Fibroblast of gingiva (primary cell): ENCODE measurements at places on chromosomes 7 and 10.
A peak's percentile ranks its signal among the peaks of the same experiment; 100 is the strongest.

DNA sequence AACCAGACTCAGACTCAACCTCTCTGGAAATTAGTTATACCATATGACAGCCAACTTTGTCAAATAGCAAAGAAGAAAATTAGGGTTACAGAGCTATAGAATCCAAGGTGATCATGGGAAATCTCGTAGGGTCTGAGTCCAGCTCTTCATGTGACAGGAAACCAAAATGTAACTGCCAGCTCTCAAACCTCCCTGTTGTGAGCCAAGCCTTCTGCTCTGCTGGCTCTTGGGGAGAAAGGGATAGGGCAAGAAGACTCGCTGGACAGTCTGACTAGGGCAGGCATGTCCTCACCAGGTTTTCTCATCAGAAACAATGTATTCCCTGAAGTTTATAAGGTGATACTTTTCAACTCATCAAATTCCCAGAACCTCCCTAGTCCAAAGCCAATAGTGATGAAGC lies 63.0 kb downstream of the CDHR3 start:
- no peak for DNase-seq

DNA sequence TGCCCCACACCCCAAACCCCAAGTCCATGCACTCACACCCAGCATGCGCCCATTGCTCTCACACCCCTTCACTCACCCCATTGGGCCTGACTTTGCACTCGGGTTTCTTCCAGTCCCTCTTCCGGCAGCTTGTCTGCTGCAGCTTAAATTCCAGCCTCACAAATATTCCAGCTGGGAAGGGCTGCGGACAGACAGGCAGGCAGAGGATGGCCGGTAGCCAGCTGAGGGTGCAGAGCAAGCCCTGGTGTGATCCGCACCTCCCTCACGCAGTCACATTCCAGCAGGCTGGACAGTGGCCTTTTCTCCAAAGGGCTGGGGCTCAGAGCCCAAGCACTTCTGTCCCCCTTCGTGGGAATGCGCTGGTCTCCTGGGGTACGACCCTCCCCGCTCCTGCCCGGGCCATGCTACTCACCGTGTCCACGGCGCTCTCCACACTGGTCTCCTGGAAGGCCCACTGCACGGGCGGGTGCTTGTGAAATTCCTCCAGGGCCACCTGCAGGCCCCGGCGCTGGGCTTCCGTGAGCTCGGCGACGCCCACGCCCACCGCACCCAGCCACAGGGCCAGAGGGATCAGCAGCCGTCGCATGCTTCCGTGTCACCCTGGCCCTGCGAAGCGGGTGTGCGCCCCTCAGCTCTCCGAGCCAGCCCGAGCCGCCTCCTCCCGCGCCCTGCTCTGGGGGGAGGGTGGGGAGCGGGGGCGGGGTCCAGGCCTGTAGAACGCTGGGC lies 1.2 kb downstream of the RARRES2 start:
- peak; percentile 12 for DNase-seq

- no peak for DNase-seq
Observed at GRCh38 chr7:47047384-47047783, 534.5 kb downstream of the TNS3 start.

GRCh38 chr7:41147606-41148485 lies 555.0 kb downstream of the INHBA start:
- DNase-seq: peak; percentile 34

DNA sequence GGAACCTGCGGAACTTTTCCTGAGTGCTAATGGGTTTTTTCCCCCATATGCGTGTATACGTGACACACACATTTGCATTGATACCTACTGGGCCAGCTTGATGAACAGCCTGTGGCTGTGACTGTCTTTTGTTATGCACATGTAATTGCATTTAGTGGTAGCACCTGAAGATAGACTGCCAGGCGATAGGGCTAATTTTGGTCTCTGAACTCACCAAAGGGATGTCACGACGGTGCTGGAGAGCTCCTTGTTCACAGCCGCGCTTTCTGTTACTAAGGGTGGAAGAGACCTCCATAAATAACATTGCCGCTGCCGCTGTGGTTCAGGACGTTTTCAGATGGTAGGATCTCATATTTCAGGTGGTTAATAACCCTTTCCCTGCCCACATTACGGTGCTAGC lies 133.2 kb downstream of the CAMK1D start:
- no peak for DNase-seq

DNA sequence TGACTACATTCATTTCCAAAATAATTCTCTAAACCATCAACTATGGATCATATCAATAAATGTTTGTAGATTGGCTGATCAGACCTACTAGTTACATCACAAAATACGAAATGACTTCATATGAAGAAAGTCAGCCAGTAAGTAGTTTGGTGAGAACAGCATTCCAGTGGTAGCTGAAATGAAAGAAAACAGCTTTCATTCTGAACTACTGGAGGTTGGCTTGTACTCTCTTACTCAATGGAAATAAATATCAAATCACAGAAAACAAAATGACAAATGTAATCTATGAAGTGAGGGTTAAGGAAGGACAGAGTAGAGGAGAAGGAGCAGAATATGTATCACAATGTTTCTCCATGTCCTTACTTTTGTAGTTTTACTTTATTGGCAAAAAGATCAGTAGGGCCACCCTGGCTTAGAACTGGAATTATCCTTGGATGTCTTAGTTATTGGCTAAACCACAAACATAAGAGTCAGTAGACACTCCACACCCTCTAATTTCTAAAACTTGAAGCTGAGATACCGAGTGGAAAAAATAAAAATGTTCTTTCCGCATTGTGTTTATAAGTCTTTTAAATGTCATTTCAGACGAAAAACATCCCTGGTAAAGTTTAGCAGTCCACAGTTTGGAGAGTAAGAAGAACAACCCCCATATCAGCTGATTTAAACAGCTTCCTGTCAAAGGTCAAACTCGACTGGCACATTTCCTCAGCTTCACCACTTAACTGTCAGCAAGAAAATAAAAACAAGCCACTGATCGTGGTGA lies 74.0 kb upstream of the DGKI start:
- peak; percentile 47 for DNase-seq

- DNase-seq: no peak
Observed at GRCh38 chr7:122412441-122412840, 107.9 kb upstream of the FEZF1 start.

DNA sequence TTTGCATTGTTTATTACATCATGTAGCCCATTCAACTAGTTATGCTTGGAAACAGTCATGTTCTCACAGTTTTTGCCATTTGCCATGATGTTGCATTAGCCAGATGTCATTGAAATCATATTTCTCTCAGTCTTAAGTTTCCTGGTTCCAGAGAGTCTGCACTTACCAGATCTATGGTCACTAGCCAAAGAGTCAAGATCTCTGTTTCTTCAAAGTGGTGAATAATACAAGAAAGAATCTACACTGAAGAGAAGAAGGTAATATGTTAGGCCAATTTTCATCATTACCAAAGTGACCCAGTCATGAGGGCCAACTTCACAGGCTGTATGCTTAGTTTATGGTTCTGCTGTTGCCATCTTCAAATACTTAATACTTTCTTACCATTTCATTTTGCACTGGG lies 89.0 kb upstream of the PHYHIPL start:
- peak; percentile 32 for DNase-seq

DNA sequence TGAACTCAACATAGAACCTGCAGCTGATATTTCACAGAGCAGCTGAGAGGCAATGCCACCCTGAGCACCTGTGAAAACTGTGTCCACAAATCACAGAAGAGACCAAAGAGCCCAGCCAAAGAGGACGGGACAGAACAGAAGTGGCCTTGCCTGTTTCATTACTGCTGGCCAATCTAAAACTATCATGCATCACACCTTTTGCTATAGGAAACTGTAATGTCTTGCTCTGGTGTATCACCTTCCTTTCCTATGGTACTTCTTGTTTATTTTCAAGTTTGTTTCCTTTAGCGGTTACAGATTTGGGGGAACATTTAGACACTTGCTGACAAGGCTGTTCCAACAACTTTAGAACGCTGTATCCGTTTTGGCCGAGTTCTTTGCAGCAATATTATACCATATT lies 80.3 kb downstream of the PIP4K2A start:
- DNase-seq: no peak

GRCh38 chr10:71271662-71272055 lies 47.4 kb upstream of the SLC29A3 start:
- DNase-seq: no peak

DNA sequence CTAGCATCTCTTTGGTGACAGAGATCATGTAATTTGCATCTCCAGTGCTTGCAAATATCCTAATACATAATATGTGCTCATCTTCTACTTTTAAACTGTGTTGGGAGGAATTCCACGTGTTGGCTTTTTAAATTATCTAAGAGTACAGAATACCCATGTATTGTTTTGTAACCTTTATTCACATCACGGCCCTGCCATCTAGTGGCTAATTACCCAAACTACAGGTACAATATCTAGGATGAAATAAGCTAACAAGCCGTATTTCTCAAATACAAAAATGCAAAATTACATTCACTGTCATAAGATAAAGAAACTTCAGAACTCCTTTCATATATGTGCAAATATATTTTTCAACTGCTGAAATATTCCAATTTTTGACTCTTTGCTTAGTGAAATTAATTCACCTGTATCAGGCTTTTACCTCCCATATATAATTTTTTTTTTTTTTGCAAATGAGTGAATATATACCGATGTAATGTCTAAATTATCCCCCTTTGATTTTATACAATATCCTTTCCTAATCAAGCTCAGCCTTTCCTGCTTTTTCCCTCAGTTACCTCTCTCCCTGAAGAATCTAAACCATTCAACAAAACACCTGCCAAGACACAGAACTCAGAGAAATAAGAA lies 30.3 kb upstream of the LSM8 start:
- no peak for DNase-seq

GRCh38 chr7:7867846-7868571 lies 100.6 kb upstream of the GLCCI1 start:
- DNase-seq: no peak

DNA sequence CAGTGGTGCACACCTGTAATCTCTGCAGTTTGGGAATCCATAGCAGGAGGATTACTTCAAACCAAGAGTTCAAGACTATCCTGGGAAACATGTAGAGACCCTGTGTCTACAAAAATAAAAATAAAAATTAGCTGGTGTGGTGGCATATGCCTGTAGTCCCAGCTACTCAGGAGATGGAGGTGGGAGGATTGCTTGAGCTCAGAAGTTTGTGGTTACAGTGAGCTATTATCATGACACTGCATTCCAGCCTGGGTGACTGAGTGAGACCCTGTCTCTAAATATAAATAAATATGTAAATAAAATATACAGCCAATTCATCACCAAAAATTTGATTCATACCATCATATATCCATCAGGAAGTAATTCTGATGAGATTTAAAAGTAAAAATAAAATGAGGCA lies 60.9 kb downstream of the ANKRD7 start:
- no peak for DNase-seq

- no peak for DNase-seq
Observed at GRCh38 chr10:81096558-81096957, 558.9 kb downstream of the SH2D4B start.

DNA sequence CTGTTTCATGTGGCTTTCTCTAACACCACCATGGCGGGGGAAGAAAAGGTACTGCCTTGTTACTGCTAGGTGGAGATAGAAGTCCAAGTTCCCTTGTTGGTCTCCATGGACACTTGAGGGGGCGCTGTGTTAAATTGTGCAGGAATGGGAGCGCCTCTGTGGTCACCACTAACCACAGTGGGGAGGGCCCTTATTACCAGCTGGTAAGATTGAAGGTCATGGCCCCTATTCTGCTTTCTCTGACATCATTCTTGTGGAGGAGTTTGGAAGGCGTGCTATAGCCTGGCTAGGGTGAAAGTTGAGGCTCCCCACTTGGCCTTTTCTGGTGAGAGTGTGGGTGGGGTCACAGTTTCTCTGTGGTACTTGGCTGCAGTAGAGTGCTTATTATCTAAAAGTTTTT lies 14.9 kb upstream of the MXI1 start:
- DNase-seq: no peak

- DNase-seq: no peak
Observed at GRCh38 chr7:156220701-156221100, 408.4 kb upstream of the SHH start.

- peak; percentile 16 for DNase-seq
Observed at GRCh38 chr10:30502266-30503060, 68.5 kb downstream of the MAP3K8 start.

DNA sequence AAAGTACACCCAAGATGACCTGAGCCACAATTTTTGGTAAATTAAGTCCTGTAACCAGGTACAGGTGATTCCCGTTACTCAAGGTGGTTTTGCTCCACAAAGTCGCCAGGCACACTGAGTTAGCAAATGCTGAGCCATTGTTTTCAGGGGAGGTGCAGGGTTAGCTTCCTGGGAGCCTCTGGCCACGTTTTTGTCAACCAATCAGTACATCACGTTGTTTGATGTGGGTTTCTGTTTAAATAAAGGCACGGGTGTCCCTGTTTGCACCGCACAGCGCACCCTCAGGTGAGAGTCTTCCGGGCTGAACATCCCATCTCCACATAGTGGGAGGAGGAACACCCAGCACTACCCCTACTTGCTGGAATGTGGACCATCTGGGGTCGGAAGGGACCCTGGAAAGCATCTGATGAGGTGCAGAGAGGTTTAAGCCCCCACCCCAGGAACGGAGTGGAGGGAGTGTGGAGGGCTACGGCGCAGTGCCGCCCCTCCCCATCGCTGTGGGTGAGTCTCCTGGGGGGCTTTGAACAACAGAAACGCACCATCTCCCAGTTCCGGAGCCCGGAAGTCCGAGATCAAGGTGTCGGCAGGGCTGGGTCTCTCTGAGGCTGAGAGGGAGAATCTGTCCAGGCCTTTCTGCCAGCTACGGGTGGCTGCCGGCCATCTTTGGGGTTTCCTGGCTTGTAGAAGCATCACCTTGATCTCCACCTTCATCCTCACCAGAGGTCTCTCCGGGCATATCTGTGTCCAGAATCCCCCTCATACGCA lies 42.5 kb downstream of the PRKAG2 start:
- DNase-seq: no peak

DNA sequence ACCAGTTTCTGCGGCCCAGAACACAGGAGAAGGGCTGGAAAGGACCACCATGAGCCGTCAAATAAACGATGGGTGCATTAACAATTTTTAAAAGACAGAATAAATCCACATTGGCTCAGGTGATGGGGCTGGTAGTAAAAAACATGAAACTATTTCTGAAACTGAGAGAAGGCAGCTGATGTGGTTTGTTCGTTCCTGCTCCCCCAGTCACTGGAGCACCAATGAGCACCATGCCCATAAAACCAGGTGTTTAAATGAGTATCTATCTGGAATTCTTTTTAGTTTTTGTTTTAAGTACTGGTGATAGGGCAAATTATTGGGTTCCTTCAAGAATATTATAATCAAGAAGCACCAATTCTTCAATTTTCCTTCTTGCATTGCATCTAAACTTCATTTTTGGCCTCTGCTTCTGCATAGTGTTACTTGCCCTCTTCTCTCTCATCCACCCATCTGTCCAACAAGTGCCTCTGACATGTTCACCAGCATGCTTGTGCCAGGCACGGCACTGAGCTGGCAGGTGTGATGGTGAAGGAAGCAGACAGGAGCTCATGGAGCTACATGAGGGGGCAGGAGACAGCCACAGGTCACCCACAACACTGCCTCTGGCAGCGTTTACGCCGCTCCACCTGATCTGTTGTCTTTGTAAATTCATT lies 65.5 kb downstream of the LARP4B start:
- DNase-seq: no peak

GRCh38 chr7:48225101-48225500 lies 53.8 kb downstream of the ABCA13 start:
- no peak for DNase-seq
